Activated T-cell treated with anti-CD3 and anti-CD28 coated beads, Interleukin-2, amount 50 U/mL, for 72 hours (primary cell): ENCODE measurements at places on chromosomes 2 and 18.

DNA sequence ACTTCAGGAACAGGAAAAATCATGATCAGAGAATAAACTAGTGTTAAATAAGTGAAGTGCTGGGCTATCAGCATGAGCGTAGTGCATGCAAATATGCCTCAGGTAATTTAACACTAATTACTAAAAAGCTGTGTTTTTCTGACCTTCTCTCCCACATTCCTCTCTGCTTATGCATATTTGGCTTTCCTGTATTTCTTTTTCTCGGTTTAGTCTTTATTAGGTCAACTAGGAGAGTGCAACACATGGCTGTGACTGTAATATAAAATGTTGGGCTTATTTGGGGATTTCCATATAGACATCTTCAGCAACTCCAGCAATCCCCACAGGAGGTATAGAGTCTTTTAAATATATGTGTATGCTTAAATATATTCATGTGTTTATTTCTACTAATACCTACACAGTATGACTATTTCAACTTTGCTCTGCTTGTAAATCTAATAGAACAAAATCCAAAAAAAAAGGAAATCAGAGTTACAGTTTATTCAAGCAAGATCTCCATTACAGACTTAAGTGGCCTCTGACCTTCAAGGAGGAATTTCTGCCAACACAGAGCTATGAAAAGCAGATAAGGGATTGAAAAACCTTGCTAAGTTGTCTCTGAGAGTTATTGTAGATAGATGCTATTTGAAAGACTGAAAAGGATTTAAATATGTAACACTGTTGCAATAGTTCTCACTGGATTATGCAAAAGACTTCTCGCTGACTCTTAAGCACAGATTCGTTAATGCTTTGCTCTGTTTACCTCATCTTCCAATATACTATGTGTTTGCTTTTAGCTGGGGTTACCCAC, 359.5 kb upstream of the RGPD4 start:
- DNase-seq, result no peak

GRCh38 chr2:85355073-85355410, 473 bp downstream of the ELMOD3 start:
- no peak for DNase-seq

DNA sequence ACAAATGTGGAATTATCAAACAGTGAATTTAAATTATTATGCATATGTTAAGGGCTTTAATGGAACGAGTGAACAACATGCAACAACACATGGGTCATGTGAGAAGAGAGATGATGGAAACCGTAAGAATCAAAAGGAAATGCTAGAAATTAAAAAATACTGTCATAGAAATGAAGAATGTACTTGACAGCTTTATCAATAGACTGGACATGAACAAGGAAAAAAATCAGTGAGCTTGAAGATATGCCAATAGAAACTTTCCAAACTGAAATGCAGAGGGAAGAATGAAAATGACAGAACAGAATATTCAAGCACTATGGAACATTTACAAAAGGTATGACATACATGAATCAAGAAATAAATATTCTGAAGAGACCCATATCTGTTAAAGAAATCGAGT, 117.7 kb upstream of the KCNJ3 start:
- DNase-seq, result no peak

GRCh38 chr2:200742426-200742825, 69.3 kb upstream of the BZW1 start:
- DNase-seq, result no peak

GRCh38 chr2:176098366-176099158, 1.0 kb upstream of the HOXD12 start:
- DNase-seq, result no peak

DNA sequence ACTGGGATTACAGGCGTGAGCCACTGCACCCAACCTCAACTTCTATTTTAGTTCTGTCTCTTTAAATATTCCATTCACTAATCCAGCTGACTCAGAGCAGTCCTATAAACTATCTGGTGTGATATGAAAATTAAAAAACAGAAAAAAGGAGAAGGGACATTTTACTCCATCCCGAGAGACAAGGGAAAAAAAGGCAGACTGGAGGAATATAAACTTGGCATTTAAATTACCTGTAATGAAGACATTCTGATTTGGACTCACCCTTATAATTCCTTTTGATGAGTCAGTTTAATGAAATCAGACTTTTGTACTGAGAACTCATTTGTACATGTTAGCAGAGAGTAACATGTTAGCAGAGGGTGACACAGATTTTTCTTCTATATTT, 74.8 kb upstream of the RIOK3 start:
- no peak for DNase-seq

- DNase-seq, result no peak
These were observed 5.6 kb upstream of the LRATD1 start for GRCh38 chr2:14626873-14627272.

GRCh38 chr2:231123362-231123898, 1.4 kb downstream of the HTR2B start:
- DNase-seq, result no peak

GRCh38 chr2:166404831-166405568, 29.3 kb upstream of the SCN9A start:
- no peak for DNase-seq

DNA sequence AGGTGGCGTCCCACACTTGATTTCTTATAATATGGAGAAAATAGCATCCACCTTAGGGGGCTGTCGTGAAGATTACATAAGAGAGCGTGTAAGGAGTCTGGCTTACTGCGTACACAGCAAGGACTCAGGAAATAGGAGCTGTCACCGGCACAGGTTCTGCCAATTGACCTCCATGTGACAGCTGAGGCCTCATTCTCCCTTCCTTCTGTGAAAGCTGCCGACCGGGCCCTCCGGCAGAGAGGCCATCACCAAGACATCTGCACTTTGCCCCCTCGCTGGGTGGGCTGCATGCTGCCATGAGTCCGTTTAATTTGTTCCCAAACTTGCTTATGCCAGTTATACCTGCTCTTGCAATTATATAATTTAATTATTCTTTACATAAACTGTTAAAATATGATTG, 27.7 kb downstream of the HS1BP3 start:
- DNase-seq, result no peak

DNA sequence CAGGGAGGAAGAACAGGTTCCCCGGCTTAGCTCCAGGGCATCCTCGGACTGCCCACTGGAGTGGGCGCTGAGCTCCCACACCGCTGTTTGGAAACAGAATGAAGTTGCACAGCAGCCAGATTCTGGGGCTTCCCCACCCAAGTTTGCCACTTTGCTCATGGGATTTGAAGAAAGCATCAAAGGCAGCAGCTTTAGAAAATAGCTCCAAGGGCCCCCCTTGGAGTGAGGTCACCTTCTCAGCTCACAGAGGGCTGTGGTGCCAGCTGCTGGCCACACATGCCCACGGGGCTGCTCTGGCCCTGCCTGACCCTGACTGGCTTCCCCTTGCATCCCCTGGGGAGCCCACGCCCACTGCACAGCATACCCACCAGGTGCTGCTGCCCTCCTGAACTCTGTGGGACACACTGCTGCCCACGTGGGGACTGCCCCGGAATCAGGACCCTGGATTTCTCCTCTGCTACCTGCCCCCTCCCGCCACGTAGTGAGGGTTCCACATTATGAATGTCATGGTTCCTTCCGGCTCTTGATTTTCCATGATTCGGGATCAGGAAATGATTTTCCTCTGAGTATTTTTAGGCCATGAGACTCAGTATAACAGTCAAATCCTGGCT, 70.3 kb downstream of the TGOLN2 start:
- no peak for DNase-seq

DNA sequence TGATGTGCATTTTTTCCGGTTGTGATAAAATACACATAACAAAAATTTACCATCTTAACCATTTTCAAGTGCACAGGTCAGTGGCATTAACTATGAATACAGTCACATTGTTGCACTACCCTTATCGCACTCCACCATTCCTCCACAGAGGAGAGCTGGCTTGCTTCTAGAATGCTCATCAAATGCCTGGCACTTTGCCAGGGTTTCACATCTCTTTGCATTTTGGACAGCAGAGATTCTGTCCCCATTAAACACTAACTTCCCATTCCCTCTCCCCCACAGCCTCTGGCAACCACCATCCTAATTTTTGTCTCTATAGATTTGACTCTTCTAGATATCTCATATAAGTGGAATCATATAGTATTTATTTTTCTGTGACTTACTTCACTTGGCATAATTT, 165.0 kb downstream of the ASB1 start:
- DNase-seq, result no peak
